ENCODE measurements at places on chromosomes 13 and 19.
A peak's percentile ranks its signal among the peaks of the same experiment; 100 is the strongest.

GRCh38 chr13:43134868-43135267, 111.5 kb downstream of the DNAJC15 start:
- no peak for DNase-seq

DNA sequence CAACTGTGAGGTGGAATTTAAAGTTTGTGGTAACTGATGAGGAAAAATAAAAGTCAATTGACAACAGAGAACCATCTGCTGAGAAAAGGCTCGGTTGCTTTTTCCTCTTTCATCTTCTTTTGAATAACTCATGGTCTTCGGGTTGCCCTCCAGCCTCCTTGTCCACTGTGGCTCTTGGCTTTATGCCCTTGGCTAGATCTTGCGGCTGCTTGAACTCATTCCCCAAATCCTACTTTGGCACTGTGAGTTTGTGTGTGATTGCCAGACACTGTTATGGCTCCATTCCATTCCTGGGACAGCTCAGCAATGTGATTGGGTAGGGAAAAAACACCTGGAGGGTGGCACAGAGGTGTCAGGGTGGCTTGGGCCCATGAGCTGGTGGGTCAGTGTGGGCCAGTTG, 387.4 kb downstream of the DLEU7 start:
- DNase-seq = no peak

DNA sequence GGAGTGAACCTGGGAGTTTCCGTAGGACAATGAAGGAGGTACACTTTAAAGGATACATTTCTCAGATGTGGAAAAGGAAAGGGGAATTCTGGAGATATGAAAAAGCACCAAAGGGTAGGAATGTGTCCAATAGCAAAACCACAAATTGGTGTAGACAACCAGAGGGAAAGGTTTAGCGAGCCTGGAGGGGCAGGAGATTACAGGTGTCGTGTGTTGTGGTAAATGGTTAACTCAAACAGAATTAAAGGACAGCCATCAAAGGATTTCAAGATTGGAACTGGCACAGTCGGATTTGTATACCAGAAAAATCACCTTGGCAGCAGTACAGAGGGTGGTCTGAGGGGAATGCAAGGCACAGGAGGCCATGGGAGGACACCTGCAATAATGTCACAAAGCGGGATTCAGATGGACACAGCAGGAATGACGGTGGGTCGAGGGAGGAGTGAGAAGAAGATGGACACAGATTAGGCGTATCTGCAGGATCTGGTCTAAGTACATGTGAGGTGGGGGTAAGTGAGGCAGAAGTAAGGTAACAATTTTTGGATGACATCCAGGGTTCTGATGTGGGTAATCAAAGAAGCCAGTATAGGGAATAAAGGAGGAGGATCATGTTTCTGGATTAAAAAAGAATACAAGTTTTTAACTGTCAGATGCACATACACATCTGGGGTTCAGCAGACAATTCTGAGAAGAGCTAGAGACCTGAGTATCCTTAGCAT, 361.6 kb downstream of the KLF12 start:
- DNase-seq = no peak

- peak; percentile 7 for DNase-seq
Observed at GRCh38 chr13:29733147-29733611, 117.2 kb downstream of the UBL3 start.

GRCh38 chr19:51024924-51025323, 1.5 kb downstream of the KLK11 start:
- DNase-seq = no peak

- no peak for DNase-seq
Observed at GRCh38 chr19:27828829-27829228, 1384.1 kb downstream of the UQCRFS1 start.
